ENCODE measurements at places on chromosomes 2 and 18.
A peak's percentile ranks its signal among the peaks of the same experiment; 100 is the strongest.

DNA sequence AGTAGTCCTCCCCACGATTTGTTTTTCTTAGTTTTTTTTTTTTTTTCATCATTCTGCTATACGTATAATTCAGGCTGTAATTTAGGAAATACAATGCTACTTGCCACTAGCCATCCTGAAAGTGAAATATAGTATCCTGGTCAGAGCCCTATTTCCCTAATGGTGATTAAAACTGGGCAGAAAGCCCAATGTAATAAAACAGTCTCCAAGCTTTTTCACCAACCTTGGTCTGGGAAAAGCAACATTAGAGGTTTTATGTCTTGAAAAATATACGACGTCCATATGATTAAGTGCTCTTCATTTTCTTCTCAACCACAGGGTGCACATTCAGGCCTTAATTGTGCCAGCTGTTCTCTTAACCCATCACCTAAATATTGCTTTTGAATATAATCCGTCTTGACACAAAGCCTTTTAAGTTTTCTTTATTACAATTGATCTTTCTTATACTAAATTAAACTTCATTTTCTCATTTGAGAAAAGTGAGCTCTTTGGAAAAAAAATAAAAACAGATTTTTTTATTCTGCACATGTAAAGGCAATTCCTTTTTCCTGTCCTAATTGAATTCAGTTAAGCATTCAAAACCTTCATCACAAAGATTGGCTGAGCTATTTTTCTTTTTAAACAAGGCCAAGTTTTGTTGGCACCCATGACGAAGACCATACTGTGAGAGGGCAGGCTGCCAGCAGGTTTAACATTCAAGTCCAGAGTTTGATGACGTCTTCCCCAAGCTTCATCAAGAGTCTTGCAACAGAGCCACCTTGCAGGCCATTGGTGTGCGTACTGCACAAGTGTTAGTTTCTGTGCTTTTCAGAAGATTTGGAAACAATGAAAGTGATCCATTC lies 52.7 kb downstream of the MAP2 start:
- DNase-seq = peak; percentile 44

DNA sequence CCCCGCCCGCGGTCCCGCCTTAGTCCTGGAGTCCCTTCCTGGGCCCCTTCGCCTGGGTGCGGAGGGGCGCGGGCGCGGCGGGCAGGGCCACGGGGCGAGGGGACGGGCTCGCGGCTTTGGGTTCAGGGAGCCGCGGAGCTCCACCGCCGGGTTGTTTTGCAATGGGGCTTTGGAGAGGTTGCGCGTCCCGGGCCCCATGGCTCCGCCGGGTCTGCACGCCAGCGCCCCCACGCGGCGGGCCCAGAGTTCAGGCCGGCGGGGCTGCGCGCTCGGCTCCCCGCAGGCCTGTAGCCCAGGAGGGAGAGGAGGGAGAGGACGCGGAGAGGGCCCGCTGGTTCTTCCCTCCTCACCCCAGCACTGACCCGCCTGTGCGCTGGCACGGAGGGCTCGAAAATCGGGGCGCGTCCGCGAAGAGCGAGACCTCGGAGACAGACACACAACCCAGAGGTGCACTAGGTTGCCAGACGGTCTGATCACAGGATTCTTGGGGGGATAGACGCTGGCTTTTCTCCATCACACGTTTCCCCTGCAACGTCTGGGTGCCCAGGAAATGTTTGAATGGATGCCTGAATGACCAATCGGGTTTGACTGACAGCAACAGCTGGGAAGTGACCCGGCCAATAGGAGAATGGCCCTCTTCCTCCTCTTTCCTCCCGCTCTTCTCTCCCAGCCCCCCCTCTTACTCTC lies 4.9 kb upstream of the SIX2 start:
- peak; percentile 70 for DNase-seq

DNA sequence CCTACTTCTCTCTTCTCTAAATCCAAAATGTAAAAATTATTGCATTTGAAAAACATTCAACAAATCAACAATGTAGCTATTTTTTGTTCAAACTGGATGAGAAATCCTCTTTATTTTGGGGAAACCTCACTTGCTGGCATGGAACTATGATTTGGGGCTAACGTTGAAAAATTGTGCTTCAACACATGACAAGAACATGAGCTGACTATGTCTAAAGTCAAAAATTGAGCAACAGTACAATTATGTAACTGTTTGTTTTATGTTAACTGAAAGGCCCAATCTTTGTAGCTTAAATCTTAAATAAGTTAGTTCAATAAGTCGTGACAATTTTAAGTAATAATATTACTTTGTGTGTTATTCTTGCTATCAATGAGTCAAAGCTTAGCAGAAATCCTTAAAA lies 67.3 kb downstream of the TMEFF2 start:
- no peak for DNase-seq

DNA sequence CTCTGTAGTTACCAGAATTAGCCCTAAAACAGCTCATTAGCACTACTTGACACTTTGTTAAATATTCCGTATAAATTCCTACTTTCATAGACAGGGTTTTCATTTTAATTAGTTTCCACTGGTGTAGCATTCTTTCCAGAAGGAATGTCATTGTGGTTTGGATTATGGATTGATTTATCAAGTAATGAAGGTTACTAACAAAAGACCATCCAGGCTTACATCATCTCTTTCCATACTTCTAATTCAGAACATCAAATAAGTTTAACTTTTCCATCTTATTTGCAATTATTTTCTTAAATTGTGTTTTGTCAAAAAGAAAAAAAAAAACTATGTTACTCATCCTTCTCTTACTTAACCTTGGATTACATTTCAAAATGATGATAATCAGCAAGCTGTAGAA lies 231.8 kb upstream of the SPOPL start:
- DNase-seq = no peak

DNA sequence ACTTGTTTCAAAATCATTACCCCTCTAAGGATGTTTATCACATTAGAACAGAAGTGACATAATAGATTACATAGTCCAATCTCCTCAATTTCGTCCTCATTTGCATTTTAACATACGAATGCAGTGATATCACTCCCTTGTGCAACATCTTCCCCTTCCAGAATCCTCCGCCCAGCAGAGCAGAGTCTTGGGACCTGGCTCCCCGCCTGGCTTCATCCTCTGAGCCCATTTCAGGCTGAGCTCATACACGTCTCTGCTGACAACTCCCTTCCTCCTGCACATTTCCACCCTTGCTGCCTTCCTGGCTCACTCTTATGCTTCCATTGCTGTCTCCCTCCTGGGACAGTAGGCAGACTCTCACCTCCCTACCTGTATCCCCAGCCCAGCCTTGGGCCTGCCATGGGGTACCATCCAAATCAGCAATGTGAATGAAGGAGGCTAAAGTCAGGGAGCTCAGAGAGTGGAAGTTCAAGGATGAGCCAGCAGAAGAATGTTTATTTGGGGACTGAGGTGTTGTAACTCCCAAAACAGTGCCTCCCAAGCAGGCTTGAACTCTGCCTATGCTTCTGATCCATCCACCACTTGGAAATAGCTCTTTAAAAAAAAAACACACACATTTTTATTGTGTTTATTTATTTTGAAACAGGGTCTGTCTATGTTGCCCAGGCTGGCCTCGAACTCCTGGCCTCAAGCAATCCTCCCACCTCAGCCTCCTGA lies 165.2 kb downstream of the TMEM200C start:
- DNase-seq = no peak

DNA sequence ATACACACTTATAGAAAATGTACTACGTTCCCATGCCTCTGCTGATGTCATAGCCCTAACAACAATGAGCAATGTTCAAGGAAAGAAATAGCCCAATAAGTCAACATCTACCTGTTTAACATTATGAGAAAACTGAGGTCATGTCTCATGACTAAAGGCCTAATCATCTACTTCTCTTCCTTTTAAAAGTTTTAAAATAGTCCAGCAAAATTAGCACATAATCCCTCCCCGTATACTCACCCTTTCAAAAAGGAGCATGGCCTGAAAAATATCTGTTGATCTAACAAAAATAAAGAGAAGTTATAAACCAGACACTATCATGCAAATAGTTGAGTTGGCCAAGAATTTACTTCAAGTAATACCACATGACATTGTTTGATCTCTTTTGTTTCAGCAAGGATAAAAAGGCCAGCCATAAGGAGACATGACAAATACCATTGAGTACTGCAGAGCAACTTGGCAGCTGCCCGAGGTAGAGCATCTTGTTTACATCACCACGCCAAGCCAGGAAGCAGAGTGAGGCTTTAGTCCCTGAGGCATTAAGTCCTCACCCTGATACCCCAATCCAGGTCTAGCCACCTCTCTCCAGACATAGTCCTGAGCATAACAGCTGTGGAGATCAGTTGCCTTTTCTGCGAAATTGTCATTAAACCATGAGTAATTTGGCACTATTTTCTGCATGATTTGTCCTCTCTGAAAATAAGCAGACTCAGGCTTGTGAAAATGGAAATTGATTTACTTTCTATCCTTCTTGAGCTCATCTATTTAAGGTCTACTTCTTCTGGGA lies 137.4 kb upstream of the ETAA1 start:
- no peak for DNase-seq

DNA sequence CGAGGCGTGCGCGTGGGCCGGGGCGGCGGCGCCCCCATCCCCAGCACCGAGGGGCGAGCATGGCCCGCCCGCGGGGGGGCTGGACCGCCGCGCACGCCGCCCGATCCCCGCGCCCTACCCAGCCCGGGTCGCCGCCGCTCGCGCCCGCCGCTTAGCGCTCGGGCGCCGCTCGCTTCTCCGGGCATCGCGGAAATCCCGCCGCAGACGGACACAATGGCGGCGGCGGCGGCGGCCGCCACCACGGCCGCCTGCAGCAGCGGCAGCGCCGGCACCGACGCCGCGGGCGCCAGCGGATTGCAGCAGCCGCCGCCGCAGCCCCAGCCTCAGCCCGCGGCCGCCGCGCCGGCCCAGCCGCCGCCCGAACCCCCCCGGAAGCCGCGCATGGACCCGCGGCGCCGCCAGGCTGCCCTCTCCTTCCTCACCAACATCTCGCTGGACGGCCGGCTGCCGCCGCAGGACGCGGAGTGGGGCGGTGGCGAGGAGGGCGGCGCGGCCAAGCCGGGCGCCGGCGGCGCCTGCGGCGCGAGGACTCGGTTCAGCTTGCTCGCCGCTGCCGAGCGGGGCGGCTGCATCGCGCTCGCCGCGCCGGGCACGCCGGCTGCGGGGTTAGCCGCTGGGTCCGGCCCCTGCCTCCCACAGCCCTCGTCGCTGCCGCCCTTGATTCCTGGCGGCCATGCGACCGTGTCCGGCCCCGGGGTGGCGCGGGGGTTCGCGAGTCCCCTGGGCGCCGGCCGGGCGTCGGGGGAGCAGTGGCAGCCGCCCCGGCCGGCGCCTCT lies 453 bp downstream of the CABLES1 start:
- peak; percentile 52 for DNase-seq

DNA sequence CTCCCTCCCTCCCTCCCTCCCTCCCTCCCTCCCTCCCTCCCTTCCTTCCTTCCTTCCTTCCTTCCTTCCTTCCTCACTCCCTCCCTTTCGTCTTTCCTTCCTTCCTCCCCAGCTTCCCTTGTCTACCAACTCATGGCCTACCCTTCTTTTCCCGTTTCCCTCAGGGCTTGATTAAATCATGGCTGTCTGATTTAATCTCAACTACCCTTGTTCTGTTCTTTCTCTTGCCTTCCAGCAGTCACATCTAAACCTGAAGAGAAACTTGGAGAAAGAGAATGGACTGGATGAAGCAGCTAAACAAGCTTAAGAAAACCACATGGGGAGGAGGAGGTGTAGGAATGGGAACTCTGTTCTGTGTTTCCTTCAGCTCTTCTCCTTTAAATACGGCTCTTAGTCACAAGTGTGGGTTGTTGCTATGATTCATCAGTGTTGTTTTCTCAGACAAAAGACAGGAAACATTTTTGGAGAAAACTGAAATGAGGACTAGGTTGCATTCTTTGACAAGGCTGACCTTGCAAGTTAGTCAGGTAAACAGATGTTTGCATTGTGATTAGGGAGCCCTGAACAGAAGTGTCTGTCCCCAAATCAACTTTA lies 177.9 kb downstream of the LRRTM1 start:
- DNase-seq = no peak

- DNase-seq = no peak
Observed at GRCh38 chr2:60556576-60557485, 3.4 kb upstream of the BCL11A start.

GRCh38 chr2:31828891-31829290 lies 181.9 kb downstream of the MEMO1 start:
- DNase-seq = no peak

DNA sequence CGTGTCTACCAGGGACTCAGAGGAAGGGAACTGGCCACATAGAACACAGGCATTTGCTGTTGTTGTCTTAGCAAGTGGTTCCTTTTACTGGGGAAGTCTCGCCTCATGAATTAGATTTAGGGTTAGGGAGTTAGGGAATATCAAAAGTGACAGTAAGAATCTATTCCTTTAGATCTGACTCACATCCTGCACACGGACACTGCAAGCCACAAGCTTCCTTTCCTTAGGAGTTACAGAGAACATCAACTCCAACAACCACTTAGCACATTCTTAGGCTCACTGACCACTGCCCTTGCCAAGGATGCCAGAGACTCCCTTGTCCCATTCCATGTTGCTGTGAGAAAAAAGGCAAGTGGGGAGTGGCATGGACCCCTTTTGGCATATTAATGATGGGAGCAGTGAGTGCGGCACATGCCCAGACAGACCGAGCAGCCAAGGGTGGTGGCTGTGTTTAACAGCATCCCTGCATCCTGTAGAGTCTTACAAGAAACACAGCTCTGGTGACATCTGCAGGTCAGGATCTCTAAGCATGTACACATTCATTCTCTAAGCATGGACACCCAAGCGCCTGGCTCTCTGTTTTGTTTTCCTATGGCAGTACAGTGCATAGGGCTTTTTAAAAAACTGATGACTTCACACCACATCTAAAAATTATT lies 745.6 kb upstream of the RAB6C start:
- DNase-seq = no peak

- no peak for DNase-seq
Observed at GRCh38 chr2:222013889-222014288, 284.9 kb downstream of the PAX3 start.

- DNase-seq = peak; percentile 95
Observed at GRCh38 chr18:62425465-62426190, 97.2 kb upstream of the ZCCHC2 start.

DNA sequence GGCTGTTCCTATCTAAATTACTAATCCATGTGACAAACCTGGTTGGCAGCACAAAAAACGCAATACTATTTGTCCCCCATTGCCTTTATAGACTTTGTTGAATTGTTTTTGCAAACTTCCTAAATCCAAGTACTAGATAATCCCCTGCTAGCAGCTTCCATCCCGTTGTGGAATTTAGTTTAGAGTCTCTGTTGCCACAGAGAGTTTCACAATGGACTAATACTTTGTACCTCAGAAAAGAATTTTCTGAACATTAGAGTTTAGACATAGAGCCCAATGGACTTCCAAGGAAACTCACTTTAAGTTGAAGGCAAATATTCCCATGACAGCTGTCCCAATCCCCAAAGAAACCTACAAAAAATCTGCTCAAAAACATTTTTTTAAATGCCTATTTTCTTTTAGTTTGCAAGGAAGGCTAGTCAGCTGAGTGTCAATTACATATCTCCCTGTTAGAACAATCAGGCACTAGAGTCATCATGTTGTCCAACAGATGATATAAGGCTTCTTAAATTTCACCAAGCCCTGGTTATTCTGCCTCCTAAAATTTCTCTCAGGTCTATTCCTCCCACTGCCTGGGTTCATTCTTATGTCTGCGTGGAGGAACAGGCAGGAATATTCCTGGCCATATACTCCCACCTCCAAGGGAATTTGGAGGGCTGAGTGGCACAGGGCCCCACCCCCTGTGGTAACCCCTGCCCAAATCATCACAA lies 27.2 kb downstream of the RNF152 start:
- DNase-seq = no peak

All from lung microvascular endothelial cell (primary cell).